ENCODE measurements at places on chromosomes 16 and 17.
A peak's percentile ranks its signal among the peaks of the same experiment; 100 is the strongest.

DNA sequence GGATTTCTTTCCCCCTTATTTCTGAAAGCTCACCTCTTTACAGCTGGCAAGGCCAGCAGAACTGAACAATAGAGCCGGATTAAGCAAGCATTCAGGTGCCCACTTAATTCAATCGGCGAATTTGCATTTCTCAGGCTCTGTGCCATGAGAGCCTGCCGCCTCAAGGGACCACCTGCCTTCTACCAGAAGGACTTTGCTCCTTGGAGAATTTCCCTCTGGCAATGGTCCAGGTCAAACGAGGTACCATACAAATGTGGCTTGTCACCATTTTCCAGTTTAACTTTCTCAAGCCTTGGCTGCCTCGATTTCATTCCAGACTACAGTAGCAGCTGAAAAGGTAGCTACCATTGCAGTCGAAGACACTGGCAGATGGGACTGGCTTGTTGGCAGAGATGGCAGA is 534.0 kb downstream of the MAF start:
- H3K4me1 ChIP-seq, result no peaks in the 10 kb centered on the region
- H3K4me3 ChIP-seq, result no peak overlapping the region
- H3K36me3 ChIP-seq, result no peaks in the 10 kb centered on the region
- no peak overlapping the region for H3K27ac ChIP-seq
- no peak for DNase-seq

- peaks cover 11% of the 10 kb centered on the region for H3K4me1 ChIP-seq
- no peak overlapping the region for H3K4me3 ChIP-seq
- no peaks in the 10 kb centered on the region for H3K36me3 ChIP-seq
- no peak overlapping the region for H3K27ac ChIP-seq
- DNase-seq, result no peak
Measured at GRCh38 chr16:9791556-9791955, 390.7 kb downstream of the GRIN2A start.

DNA sequence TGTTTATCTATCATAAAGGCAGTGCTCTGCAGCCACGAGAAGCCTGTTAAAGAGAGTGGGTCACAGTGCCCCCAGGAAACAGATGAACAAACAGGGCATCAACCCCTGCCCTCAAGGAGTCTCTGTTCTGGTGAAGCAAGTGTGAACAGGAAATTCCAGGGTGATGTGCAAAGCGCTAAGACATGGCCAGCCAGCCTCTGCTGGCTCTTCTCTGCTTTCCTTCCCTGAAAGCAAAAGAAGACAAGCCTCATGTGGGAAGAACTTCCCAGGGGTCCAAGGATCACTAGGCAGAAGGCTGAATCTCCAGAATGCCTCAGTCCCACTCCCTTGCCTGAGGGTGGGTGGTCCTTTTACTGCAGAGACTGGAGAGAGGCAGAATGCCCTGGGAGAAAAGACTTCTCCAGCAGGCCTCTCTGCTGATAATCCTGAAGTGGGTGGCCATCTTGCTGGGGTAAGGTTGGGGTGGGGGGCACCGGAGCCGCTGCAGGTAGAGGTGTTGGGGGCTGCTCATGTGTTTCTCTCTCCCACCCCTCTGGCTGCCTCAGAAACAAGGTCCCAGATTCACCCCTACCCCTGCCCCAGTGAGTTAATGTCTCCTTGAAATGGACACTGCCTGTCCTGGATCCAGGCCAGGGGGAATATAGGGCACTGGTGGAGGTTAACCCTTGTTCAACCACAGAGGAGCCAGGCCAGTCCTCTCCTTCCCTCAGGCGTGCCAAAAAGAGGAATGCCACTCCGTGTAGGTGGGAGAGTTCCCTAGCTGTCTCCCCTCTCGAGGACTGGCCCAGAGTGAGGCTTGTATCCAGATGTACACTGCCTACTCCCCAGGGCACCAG is 2.4 kb downstream of the ANKRD13B start:
- peak; percentile 7 for DNase-seq
- no peak overlapping the region for H3K27ac ChIP-seq
- H3K27me3 ChIP-seq, result no peaks in the 10 kb centered on the region
- no peaks in the 10 kb centered on the region for H3K36me3 ChIP-seq
- H3K4me3 ChIP-seq, result no peak overlapping the region

DNA sequence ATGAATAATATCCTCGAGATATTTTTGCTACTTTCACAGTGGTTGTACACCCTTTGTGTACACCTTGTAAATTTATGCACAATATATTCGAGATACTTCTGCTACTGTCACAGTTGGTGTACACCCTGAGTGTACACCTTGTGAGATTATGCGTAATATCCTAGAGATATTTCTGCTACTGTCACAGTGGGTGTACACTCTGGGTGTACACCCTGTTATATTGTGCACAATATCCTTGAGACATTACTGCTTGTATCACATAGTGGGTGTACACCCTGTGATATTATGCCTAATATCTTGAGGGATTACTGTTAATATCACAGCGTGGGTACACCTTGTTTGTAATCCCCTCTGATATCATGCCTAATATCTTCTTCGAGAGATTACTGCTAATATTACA is 7.2 kb upstream of the NUDT7 start:
- no peak overlapping the region for H3K4me3 ChIP-seq
- H3K27me3 ChIP-seq, result no peaks in the 10 kb centered on the region
- no peak overlapping the region for H3K27ac ChIP-seq
- DNase-seq, result no peak

DNA sequence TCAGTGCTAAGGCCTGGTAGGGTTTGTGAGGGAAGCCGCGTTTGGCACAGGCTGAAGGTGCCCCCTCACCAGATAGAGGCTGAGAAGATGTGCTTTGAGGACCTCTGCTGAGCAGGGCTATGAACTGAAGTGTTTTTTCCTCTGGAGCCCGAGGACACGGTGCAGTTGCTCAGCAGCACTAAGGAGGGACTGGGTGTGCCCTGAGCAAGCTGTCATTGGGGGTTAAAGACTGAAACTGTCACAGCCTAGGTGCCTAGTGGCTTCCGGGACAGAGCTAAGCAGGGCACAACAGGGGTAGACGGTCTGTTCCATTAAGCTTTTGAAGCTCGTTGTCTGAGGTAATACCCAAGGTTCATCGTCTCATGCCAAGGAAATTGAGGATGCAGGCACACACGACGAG is 24.8 kb upstream of the ASGR2 start:
- peaks cover 13% of the 10 kb centered on the region for H3K27me3 ChIP-seq
- no peak for DNase-seq
- no peak overlapping the region for H3K27ac ChIP-seq
- H3K4me1 ChIP-seq, result no peaks in the 10 kb centered on the region
- H3K36me3 ChIP-seq, result no peaks in the 10 kb centered on the region
- no peak overlapping the region for H3K4me3 ChIP-seq

GRCh38 chr16:49876716-49877129 is 20.8 kb upstream of the ZNF423 start:
- DNase-seq, result peak; percentile 76
- H3K4me1 ChIP-seq, result peaks cover 12% of the 10 kb centered on the region
- no peak overlapping the region for H3K27ac ChIP-seq
- peak overlapping the region; percentile 53 for H3K4me3 ChIP-seq
- H3K27me3 ChIP-seq, result peaks cover 16% of the 10 kb centered on the region

DNA sequence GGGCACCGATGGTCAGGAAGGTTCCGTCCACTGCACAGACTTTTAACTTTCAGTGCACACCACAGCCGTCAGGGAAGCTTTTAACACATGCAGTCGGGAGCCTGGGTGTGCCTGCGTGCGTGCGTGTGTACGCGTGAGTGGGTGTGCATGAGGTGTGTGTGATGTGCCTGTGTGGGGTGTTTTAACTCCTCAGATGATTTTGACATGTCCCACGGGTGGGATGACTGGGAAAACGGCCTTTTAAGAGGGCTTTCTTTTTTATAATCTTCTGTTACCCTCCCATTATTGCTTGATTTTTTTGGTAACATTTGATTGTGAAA is 152.7 kb upstream of the CHMP6 start:
- no peak overlapping the region for H3K27ac ChIP-seq
- H3K4me3 ChIP-seq, result no peak overlapping the region
- no peaks in the 10 kb centered on the region for H3K27me3 ChIP-seq
- peaks cover 2% of the 10 kb centered on the region for H3K4me1 ChIP-seq

DNA sequence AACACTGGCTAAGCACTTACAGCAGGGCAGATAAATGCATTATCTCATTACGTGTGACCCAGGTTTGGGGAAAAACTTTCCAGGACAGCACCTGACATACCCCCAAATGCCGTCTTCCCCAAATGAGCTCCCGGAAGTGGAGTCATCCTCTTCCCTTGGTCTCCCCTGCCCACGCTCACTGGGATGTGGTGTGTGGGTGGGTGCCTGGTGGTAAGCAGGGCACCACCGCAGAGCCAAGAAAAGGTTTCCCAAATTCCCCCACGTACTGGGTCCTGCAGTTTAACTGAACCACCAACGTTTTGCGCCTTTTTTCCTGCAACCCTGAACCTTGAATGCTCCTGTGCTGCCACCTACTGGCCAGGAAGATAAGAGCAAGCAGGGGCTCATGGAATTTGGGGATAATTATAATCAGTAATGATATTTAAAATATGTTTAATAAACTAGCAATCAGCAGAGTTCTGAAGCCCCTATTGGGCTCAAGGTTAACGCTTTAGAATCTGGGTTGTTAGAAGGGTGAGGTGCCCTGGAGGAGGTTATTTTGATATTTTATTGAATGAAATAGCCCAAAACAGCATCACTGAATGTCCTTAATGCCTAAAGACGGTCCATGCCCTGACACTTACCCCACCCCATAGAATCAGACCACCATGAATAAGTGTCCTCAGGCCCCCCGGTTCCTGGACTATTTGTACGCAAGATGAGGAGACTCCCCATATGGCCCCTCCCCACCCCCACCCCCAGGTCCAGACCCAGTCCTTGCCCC is 8.0 kb downstream of the SPPL2C start:
- H3K36me3 ChIP-seq, result no peaks in the 10 kb centered on the region
- no peak overlapping the region for H3K27ac ChIP-seq

All from heart left ventricle (tissue), 16 donors.